Activated naive CD4-positive, alpha-beta T cell (primary cell): ENCODE measurements at places on chromosomes 3 and 15.

DNA sequence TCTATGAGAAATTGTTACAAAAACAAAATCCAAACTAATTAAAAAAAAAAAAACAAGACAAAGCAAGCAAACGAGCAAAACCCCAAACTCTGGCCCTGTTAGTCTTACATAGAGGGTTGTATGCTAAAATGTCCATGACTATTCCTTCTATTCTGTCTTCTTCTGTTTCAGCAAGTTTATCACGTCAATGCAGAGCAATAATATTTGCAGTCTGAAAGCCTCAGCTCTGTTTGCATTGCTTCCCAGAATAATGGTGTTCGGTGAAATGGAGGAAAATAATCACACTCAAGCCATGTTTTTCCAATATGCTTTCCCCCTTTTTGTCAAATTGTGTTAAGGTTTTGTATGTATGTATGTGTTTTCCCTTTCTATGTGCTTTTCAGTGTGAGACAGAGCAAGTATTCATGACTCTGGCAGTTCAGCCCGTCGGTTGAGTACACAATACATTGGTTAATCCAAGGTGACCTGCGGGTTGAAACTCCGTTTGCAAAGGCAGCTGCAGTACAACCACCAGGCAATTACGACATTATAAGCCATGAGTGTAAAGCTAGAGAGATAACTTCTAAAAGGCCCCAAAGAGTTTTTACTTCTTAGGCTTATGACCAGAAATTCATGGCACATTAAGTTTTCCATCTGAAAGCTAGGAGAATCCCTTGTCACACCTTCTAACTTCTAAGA, 34.9 kb upstream of the MAGI1 start:
- no peak for DNase-seq

GRCh38 chr15:32643907-32644445, 2.5 kb downstream of the SCG5 start:
- no peak for DNase-seq

DNA sequence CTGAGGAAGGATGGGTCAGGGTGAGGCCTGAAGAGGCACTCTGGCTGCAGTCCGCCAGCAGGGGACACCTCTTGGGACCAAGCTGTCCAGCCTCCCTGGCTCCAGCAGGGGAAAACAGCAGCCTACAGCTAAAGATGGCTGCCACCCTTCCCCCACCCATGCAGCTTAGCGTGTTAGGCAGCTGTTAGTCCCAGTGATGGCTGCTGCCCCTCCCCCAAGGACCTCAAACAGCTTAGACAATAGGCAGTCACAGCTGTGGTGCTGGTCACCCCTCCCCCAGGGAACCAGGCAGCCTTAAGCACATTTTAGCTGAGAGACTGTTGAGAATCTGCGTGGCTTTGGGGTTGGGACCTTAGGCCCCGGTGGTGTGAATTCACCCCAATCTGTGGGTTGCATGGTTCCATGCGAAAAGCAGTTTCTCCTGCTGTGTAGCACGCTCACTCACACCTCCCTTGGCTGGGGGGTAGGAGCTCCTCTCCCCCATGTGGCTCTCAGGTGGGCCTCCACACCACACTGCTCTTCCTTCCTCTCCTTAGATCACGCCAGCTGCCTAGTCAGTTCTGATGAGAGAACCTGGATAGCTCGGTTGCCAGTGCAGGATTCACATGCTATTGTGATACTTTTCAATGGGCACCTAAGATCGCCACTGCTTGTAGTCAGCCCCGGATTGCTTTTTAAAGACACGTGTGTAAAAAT, 140.5 kb upstream of the CADPS start:
- DNase-seq = no peak

GRCh38 chr3:71402911-71403310, 180.6 kb downstream of the FOXP1 start:
- no peak for DNase-seq

DNA sequence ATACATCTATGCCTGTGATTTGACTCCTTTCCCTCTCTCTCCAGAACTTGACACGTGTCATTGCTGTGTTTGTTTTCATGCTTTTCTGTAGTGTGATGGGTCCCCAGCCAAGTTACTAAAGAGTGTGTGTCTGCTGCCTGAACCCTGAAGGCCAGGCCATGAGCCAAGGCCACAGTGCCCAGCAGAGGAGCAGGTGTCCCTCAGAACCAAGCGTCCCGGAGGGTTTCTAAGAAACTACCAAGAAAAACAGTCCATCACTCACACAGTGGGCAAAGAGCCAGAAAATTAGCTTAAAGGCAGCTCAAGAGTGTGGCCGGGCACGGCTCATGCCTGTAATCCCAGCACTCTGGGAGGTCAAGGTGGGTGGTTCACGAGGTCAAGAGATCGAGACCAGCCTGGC, 35.2 kb downstream of the FBXO45 start:
- no peak for DNase-seq

DNA sequence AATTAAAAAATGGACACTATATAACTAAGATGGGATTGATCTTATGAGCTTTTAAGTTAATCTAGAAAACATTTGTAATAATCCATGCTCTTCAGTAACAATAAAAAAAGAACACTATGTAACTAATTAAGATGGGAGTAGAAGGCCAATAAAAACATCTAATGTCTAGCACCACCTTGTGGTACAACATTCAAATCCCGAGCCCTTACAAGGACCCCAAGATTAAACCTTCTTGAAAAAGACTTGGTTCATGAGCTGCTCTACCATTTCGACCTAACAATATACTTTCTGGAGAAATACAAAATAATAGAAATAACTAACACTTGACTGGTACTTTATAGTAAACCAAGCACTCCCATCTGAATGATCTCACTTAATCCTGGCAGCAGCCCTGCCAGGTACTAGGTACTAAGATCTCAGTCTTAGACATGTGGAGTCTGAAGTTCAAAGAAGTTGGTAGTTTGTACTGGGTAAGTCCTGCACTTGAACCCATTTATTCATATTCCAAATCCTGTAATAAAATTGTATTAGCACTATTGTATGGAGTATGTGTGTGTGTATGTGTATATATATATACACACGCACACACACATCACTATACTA, 21.8 kb downstream of the METTL6 start:
- DNase-seq = no peak
